ENCODE measurements at places on chromosomes 3 and 15. TPM values are rescaled to one million over a fixed set of nuclear protein-coding genes. Genes with fewer than 3 reads are reported as not detected.

GRCh38 chr3:32440611-32441350 lies 49.1 kb downstream of the CMTM7 start:
- no peak for DNase-seq

The EFL1 gene
- polyA plus RNA-seq = 16.3 TPM

DNA sequence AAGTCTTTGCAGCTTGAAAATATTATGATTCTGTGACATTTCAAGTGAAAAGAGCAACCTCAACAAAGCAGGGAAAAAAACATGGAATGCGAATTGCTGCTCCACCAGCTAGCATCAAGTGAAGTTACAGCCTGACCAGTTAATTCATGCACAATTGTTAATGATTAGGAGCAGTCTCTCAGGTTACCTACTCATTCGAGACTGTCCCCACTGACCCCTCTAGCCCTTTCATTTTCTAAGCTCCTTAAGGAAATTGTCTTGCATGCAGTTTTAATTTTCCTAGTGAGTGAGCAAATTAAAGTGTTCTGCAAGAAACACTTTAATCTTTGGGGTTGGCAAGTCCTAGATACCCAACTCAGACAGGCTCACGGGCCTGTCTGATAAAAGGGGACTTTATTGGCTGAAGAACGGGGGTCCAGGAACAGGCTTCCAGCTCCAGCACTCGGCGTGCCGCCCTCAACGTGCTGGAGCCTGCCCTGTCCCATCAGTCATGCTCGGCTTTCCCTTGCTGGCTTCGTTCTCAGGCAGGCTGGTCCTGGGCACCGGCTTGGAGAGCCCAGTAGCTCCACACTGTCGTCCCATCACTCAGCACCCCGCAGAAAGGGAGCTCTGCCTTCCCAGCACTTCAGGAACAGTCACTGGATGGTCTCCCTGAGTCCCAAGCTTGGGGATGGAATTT lies 18.3 kb downstream of the PODXL2 start:
- no peak for DNase-seq

- no peak for DNase-seq
Observed at GRCh38 chr3:30469133-30469532, 137.3 kb upstream of the TGFBR2 start.

The SNX33 gene
- polyA plus RNA-seq = 14.2 TPM

DNA sequence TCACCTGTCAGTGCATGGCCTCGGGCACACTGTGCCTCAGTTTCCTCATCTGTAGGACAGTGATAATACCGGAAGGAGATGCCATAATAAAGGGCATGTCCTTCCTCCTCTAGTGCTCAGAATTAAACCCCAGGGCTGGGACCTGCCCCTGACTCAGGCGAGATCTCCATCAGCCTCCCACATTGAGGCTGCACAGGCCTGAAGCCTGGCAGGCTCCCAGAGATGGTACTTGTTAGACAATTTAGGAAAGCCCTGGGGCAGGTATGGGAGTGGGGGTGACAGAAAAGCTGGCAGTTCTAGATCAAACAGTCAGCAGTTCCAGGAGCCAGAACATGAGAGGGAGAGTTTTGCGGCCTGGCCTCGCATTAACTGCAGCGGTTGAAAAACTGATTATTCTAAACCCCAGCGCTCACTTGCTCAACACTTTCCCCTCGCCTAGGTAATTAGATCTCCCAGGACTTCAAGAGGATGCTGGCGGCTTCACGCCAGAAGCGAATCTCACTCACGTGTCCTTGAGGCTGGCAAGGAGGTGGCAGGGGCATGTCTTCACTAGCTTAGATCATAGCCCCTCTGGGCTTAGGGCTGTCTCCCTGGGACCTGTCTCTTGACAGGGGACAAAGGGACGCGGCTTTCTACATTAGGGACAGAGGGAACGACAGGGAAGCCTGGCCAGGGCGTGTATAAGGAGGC lies 73.1 kb downstream of the ATP2B2 start:
- no peak for DNase-seq

DNA sequence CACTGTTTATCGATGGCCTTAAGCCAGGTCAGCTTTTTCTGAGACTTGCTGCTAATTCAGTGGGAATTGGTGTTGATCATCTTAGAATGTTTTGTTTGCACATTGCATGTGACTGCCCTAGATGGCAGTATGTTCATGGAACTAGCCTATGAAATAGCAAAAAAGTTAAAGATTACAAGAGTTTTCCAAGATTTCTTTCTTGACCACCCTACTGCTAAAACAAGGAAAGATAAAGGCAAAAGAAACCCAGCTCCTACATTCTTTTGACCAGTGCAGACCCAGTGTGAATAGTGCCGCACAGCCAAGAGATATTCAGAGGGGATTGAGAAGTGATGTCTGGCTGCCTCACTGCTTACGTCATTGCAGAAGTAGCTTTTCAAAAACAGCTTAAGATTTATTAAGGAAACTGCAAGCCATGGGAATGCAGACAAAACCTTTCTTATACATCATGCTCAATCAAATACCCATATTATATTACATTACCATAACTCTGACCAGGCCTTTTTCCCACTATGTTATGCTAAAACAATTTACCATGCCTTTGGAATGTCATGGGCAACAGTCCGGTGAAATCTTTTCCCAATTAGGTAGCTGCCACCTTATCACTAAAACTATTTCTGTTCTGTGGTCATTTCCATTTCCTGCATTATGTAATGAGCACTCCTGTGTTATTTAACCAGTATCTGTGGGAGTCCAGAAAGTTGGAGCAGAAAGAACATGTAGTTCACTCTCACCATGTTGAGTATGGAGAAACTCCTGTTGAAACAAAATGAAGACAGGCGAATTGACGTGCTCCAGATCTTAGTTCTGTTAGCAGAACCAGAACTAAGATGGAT lies 6.0 kb downstream of the PHLDB2 start:
- no peak for DNase-seq

DNA sequence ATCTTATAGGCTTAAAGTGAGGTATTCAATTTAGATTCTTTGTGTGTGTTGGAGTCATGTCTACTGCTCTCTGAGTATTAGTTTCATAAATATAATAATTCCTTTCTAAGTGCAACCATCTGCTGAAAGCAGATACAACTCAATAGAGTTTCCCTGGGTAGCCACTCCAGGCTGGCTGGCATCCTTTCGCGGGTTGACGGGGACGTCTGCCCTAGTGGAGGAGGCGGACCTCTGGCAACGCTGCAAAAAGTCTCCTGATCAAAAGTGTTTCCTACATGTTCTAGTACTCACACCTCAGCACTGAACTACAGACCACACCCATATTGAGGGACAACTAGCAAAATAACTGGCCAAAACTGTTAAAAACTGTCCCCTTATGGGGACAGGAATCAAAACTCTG lies 2.5 kb downstream of the MOBP start:
- no peak for DNase-seq

DNA sequence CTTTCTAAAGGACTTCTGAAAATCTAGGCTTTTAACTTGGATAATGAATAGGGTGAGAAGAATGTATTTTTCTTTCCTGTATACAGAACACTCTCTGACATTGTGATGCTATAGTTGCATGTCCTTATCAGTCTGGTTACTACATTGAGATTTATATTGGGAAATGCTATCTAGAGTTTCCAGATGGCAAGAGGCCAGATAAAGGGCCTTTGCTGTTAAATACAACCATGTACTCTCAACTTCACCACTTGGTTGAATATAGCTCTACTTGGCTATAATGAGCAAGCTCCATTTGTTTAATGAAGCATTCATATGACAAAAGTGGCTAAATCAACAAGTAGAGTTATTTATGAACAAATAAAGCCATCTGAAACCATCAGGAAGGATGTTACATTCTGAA lies 91.0 kb downstream of the IGSF11 start:
- no peak for DNase-seq

DNA sequence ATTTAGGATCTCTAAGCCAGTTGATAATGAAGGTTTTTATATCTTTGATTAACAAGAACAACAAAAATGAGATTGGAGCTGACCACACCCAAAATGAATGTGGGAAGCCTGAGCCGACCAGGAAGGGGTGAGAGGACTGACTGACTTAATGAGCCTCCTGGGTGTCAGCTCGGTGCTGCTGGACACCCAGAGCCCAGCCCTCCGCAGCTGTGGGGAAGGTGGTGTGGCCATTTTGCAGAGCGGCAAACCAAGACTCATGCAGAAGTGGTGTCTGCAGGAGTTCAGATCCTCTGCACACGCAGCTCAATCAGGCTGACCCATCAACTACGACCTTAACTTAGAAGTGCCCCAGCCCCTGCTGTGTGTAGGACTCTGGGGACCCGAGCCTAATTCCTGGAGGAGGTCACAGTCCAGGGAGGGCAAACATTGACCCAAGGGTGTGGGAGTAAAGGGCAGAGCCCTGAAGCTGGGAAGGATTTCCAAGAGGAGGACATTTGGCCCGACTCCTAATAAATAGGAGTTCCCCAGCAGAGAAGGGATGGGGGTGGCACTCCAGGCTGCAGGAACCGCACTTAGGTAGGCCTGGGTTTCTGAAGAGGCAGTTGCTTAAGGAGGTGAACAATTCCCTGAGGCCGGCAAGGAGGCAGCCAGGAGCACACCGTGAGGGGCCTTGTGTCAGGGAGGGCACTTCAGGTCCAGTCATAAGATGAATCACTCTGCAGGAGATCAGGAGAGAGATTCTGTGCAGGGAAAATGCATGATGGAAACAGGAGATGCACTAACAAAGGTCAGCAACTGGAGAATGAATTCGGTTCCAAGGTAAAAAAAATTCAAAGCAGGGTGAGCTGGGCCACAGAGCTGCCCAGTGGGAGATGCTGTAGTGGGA lies 197.1 kb upstream of the TPM1 start:
- no peak for DNase-seq

The PLIN1 gene
- 0.10 TPM for polyA plus RNA-seq

The CORO2B gene
- polyA plus RNA-seq = not detected

- DNase-seq = no peak
Observed at GRCh38 chr15:53843869-53844569, 84.6 kb upstream of the WDR72 start.

- no peak for DNase-seq
Observed at GRCh38 chr3:56536735-56537134, 20.2 kb upstream of the CCDC66 start.

GRCh38 chr3:25155652-25156471 lies 272.2 kb upstream of the RARB start:
- DNase-seq = no peak

- DNase-seq = no peak
Observed at GRCh38 chr3:66473692-66474091, 27.1 kb downstream of the LRIG1 start.

DNA sequence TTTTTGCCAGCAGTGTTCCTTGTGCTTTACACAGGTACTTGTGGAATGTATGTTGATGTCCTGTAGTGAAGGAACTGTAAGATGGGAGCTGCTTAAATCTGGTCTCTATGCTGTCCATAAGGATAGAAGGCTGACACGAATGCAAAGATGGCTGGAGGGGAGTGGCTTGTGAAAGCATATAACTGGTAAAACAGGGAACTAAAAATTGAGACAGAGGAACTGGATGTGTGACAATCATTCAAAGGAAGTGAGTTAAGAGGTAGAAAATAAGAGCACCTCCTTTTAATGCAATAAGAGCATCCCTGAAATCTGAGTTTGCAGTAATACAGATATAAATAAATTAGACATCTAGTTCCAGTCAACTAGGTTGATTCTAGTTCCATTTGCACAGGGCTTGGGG lies 35.2 kb downstream of the RNF13 start:
- no peak for DNase-seq

- no peak for DNase-seq
Observed at GRCh38 chr3:106135451-106136160, 266.8 kb upstream of the CBLB start.

- no peak for DNase-seq
Observed at GRCh38 chr15:96889734-96890480, 559.4 kb downstream of the NR2F2 start.

- DNase-seq = no peak
Observed at GRCh38 chr3:165503825-165504224, 307.6 kb upstream of the SLITRK3 start.

The STAB1 gene
- 54.1 TPM for polyA plus RNA-seq

DNA sequence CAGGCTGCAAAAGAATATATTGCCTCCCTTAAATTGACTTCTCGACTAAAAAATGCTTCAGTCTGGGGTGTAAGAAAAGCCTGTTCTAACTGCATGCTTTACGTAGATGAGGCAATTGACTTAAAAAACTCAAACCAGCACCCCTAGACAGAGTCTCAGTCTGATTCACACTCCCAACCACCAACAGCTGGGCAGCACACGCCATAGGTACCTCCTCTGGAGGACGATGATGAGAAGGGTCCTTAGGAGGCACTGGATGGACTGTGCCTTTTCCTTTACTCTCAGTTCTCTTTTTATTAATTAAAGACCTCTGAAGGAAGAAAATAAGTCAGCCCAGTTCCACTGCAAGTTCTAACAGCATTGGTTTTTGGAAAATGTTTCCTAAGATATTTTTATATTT lies 175.0 kb downstream of the PDZRN3 start:
- no peak for DNase-seq

The NSMCE3 gene
- 7.5 TPM for polyA plus RNA-seq

DNA sequence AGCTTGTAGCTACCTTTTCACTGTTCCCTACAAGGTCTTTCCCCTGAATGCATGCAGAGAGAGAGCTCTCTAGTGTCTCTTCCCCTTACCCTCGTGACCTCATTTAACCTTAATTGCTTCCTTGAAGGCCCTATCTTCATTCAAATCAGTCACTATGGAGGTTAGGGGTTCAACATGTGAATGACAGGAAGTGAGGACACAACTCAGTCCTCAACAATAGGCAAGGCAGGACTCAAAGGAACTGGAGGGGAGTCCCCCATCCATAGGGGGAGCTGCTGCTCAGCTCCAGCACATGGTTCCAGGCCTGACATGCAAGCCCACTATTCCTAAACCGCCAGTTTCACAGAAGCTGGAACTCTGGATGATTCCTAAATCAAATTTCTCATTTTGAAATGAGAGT lies 33.8 kb upstream of the GYG1 start:
- no peak for DNase-seq

Data from muscle of arm (tissue), 14 donors.